ENCODE measurements at places on chromosomes 7 and 10.

- H3K36me3 ChIP-seq: peaks cover 44% of the 10 kb centered on the region
- DNase-seq: no peak
- no peak overlapping the region for H3K4me3 ChIP-seq
- no peaks in the 10 kb centered on the region for H3K27me3 ChIP-seq
- no peak overlapping the region for H3K27ac ChIP-seq
- no peaks in the 10 kb centered on the region for H3K4me1 ChIP-seq
Measured at GRCh38 chr7:107206706-107207105, 37.9 kb downstream of the HBP1 start.

GRCh38 chr7:94975336-94975735, 67.9 kb downstream of the PPP1R9A start:
- DNase-seq: no peak
- no peaks in the 10 kb centered on the region for H3K36me3 ChIP-seq
- no peaks in the 10 kb centered on the region for H3K27me3 ChIP-seq
- no peak overlapping the region for H3K4me3 ChIP-seq
- H3K4me1 ChIP-seq: no peaks in the 10 kb centered on the region

DNA sequence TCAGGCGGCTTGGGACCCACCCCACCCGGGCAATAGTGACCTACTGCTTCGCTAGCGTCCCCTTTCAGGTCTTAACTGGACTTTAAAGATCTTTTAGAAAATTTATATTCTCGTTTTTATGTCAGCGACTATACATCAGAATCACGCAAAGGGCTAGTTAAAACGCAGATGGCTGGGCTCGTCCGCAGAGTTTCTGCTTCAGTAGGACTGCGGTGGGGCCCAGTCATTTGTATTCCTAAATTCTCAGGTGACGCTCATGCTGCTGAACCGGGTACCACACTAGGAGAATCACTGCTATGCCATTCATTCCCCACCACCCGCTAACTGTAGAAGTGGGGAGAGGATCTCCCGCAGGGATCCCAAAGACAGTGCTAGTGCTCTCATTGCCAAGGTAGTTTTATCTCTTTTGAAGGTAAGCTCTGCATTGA, 12.0 kb upstream of the SP8 start:
- no peak for DNase-seq
- H3K36me3 ChIP-seq: no peaks in the 10 kb centered on the region
- H3K27me3 ChIP-seq: peaks cover 53% of the 10 kb centered on the region
- no peak overlapping the region for H3K27ac ChIP-seq
- peaks cover 13% of the 10 kb centered on the region for H3K4me1 ChIP-seq
- peak overlapping the region; percentile 69 for H3K4me3 ChIP-seq

DNA sequence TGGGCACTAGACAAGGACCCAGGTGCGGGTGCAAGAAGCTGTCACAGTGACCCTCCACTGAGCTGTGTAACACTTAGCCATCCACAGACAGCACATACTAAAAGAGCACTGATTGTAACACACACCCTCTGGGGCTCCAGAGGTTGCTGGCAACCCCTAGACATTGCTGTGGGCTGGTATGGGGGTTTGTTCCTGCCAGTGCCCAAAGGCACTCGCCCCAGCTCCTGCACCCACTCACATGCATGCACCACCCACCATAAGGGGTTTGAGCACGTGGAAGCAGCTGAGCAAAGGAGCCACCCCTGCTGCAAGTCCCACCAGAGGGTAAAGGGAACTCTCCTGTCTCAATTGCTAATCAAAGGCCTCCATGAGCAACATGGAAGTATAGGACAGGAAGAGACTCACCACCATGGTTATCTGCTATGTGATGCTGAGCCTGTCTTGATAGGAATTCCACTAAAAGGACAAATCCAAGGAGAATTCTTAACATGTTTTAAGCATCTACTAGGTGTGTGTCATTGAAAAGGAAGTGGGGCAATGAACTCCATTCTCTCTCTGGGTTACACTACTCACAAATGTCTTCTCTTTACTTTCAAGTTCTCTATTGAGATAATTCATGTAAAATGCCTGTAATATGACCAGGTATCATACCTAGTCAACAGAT, 103.1 kb downstream of the GFRA1 start:
- no peak overlapping the region for H3K4me3 ChIP-seq
- H3K27me3 ChIP-seq: no peaks in the 10 kb centered on the region
- H3K4me1 ChIP-seq: no peaks in the 10 kb centered on the region
- H3K27ac ChIP-seq: no peak overlapping the region

DNA sequence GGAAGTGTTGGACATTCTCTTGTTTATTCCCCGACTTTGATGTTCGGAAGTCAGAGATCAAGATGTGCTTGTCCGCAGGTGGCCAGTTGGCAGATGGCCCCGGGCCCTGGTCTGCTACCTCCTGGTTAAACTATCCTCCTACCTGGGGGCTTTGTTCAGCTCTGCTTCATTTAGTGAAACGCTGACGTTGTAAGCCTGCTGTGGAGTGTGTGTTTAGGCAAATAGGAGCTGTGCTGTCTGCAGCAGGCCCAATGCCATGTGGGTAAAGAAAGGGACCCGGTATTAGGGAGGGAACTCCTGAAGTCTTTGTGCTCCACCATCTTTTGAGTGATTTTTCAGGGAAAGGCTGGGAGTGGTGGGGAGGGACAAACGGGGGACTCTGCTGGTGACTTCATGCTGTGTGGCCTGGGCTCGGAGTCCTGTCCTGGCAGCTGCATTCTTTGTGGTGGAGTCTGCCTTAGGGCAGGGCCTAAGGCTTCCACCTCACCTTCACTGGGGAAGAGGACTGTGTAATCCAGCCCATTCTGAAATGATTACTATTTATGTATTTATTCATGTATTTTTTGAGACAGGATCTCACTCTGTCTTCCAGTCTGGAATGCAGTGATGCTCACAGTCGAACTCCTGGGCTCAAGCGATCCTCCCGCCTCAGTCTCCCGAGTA, 171.1 kb upstream of the KLF6 start:
- H3K27ac ChIP-seq: no peak overlapping the region
- H3K36me3 ChIP-seq: no peaks in the 10 kb centered on the region
- no peak for DNase-seq

- H3K27me3 ChIP-seq: peaks cover 9% of the 10 kb centered on the region
- H3K36me3 ChIP-seq: no peaks in the 10 kb centered on the region
- H3K27ac ChIP-seq: no peak overlapping the region
- no peaks in the 10 kb centered on the region for H3K4me1 ChIP-seq
- no peak overlapping the region for H3K4me3 ChIP-seq
Measured at GRCh38 chr10:67549390-67549789, 146.6 kb downstream of the CTNNA3 start.

DNA sequence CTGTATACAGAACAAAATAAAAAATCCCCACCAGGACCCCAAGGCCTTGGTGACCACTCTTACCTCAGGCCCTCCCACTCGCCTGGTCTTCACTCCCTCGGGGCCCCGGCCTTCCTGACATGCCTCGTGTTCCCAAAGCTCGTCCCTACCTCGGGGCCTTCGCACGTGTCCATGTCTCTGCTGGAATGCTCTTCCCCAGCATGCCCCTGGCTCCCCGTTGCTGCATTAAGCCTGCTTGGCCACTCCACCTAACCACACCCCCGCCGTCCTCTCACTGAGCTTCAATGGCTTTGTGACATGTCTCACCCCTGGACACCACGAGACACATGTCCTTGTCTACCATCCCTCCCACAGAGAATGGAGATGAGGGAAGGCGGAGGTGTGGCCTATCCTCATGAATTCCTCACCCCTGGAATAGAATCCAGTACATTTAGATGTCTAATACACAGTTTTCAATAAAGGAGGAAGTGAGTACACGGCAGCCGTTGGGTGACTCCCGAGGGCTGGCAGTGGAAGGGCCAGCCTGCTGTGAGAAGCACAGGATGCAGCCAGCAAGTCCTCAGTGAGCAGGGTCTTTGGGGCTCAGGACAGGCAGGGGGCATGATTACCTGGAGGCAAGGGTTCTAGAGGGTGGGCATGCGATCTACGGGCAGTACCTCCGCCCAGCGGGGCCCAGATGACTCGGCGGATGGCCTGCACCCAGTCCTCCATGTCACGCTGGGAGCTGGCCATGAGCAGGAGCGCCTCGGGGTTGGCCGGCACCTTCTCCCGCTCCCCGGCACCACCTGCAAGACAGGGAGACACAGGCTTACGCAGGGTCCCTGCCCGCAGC, 125.7 kb downstream of the ARHGAP22 start:
- no peak overlapping the region for H3K4me3 ChIP-seq
- DNase-seq: no peak
- peaks cover 40% of the 10 kb centered on the region for H3K27me3 ChIP-seq
- H3K4me1 ChIP-seq: no peaks in the 10 kb centered on the region

DNA sequence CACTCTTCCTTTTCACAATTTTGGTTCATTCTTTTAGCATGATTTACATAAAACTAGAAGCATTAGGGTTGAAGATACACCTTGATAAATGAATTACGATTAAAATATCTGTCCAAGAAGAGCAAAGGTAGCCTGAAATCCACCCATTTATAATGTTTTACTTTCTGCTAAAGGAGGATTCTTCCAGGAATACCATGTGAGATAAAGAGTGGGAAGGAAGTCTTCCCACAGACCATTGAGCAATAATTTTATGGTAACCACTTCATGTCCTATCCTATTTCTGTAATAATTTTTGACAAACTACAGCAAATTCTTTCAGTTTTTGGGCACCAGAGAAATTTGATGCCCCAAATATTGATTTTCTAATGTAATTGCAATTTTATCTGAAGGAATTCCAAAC, 150.6 kb upstream of the STEAP4 start:
- H3K27me3 ChIP-seq: no peaks in the 10 kb centered on the region
- H3K27ac ChIP-seq: no peak overlapping the region
- no peak overlapping the region for H3K4me3 ChIP-seq
- H3K4me1 ChIP-seq: no peaks in the 10 kb centered on the region
- no peaks in the 10 kb centered on the region for H3K36me3 ChIP-seq

- no peaks in the 10 kb centered on the region for H3K27me3 ChIP-seq
- H3K27ac ChIP-seq: no peak overlapping the region
- H3K36me3 ChIP-seq: no peaks in the 10 kb centered on the region
Measured at GRCh38 chr7:129830949-129831348, 121.8 kb downstream of the UBE2H start.

DNA sequence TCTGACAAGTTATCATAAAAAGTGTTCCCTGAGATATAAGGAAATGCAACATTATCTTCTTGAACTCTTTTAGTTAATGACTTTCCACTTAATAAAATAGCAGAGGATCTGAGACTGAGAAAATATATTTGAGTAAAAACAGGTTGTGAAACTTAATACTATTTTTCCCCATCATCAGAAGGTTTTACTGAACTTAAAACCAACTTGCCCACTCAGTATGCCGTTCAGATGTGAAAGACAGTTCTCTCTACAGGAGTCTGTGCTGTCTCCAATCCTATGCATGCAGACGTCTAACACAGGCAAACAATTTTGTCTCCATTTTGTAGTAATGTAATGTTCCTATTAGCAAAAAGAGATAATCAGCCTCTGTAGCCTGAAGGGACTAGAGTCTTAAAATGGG, 38.2 kb upstream of the CYP2C18 start:
- H3K4me3 ChIP-seq: no peak overlapping the region
- DNase-seq: no peak
- no peaks in the 10 kb centered on the region for H3K27me3 ChIP-seq
- H3K36me3 ChIP-seq: no peaks in the 10 kb centered on the region
- H3K27ac ChIP-seq: no peak overlapping the region

All from activated T-helper 2 cell treated with anti-CD3 and anti-CD28 coated beads, Interferon-gamma antibody, Interleukin-2, Interleukin-4, amounts not matched to agents 10 μg/mL and 5 μg/mL and 100 μg/mL, durations not matched to agents 14 hours and 24 hours and 36 hours (primary cell).